ENCODE measurements at places on chromosomes 13 and 19.

- DNase-seq = no peak
Observed at GRCh38 chr13:110575322-110576069, 14.0 kb upstream of the RAB20 start.

GRCh38 chr13:32866921-32867320 is 149.3 kb upstream of the KL start:
- DNase-seq = no peak

- no peak for DNase-seq
Observed at GRCh38 chr13:96003304-96003703, 49.9 kb downstream of the UGGT2 start.

DNA sequence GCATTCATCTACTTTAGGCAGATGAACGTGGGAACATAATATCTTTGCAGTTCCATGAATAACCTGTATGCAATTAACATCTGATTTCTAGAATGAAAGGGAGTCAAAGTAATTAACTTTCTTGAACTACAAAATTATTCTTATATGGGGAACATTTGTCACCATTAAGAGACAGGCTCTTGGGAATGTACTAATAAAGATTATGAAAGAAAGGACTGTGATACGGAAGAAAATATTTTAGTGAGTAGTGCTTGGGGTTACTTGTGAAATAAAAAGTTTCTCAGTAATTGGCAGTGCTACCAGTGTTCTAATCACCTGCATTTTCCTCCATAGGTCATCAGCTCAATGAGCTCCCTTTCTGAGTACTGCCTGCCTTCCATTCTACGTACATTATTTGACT is 85.4 kb downstream of the FRY start:
- no peak for DNase-seq

GRCh38 chr19:3411636-3412035 is 45.3 kb downstream of the NFIC start:
- DNase-seq = no peak

DNA sequence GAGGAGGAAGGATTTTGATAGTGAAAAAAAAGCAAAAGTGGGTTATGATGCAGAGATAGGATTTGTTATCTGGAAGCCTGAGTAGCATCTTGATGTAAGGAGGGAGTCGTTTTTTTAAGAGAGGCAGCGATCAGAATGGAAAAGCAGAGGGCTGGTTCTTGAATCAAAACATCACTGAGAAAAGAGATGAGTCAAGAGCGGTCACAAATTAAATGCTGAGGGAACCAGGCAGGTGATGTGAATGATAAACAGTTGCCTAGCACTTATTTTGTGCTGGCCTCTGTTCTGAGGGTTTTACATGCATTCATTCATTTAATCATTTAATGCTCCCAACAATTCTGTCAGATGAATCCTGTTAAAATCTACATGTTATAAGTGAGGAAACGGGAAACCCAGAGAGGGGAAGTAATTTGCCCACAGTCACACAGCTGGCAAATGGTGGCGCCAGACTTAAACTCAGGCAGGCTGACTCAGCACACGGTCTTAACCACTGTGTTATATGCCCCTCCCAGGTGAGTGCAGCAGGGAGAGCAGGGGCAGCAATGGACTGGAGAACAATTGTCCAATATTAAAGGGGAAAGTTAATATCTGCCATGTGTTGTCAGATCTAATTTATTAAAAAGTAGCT is 21.4 kb downstream of the SIGLECL1 start:
- DNase-seq = no peak

DNA sequence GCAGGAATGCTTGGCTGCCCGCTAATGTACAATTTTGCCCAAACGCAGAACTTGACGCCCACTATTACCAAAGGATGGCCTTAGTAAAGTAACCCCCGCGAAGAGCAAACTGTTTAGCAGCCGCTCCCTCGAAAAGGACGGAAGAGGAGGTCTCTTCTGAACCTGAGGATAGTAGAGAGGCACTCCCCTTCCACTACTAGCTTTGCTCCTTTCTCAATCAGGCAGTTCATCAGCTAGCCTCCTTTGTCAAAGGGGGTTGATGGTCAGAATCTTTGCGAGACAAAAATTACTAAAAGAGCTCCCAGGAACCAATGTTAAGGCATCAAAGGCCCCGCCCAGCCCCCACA is 534 bp downstream of the CAB39L start:
- peak; percentile 11 for DNase-seq

DNA sequence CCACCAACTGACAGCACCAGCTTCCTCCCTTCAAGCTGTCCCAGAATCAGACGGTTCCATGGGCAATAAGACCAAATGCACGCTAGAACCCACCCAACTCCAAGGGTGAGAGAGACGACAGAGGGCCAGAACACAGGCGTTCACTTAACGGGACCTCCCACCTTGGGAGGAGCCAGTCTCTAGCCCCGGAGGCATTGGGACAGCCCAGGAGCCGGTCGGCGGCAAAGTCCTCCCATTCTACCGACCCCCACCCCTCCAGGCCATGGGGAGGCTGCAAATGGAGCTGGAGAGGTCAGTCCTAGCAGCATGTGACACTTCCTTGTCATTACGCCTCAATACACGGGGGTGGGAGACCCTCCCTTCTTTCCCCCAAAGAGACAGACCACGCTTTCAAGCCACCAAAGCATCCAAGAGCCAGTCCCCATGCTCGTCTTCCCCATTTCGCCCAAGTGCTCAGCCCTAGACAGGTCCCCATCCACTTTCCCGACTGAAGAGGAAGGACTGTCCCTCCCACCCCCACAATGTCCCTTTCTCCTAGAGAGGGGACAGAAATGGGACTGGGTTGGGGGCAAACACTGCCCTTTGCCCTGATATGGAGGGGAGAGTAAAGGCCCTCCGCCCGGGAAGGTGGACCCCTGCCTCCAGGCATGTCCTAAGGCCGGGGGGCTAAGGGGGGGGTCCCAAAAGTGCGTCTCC is 964 bp downstream of the KHSRP start:
- DNase-seq = peak; percentile 84

- DNase-seq = peak; percentile 84
Observed at GRCh38 chr19:40614622-40615411, 13.6 kb downstream of the LTBP4 start.

- DNase-seq = no peak
Observed at GRCh38 chr19:45446944-45447343, 20.9 kb upstream of the FOSB start.

DNA sequence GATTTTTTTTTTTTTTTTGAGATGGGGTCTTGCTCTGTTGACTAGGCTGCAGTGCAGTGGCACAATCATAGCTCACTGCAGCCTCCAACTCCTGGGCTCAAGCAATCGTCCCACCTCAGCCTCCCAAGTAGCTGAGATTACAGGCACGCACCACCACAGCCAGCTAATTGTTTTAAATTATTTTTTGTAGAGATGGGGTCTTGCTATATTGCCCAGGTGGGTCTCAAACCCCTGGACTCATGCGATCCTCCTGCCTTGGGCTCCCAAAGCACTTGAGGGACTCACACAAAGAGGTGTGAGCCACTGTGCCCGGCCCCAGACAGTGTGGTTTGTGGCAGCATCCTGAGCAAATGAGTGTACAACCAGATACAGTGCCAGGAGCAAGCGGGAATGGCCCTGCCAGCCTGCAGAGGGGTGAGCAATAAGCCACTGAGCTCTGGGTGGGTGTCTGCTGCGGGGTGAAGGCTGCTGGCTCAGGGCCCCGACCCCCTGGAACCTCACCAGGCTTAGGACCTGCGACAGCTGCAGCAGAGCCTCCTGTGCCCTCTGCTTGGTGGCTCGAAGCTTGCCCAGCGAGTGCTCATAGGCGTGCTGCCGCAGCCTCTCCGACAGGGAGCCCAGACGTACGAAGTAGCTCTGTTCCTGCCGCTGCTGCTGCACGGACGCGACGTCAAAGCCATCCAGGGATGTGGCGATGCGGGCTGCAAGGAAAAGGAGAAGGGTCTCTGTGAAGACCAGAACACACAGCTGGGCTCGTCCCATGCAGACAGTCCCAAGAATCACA is 15.9 kb upstream of the TICAM1 start:
- no peak for DNase-seq

- no peak for DNase-seq
Observed at GRCh38 chr13:48158915-48159314, 64.0 kb upstream of the MED4 start.

- no peak for DNase-seq
Observed at GRCh38 chr13:112721198-112722104, 31.6 kb downstream of the ATP11A start.

DNA sequence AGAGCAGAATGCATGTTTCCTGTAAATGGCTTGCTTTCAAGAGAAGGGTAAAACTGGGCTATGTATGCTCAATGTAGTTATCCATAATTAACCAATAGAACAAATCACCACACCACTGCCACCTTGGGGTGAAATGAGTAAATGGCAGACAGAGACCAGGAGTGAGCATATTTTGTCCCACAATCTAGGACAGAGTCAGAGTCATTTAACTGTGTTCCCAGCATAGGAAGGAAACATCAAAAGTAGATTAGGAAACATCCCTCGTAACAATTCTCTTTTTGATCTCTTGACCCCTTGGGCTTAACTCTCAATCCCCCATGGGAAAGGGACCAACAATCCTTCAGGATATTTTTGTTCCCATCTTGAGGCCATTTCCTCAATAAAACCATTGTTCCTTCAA is 224.8 kb downstream of the NHLRC3 start:
- DNase-seq = peak; percentile 72

- peak; percentile 59 for DNase-seq
Observed at GRCh38 chr13:106566641-106567473, 1.1 kb downstream of the ARGLU1 start.

DNA sequence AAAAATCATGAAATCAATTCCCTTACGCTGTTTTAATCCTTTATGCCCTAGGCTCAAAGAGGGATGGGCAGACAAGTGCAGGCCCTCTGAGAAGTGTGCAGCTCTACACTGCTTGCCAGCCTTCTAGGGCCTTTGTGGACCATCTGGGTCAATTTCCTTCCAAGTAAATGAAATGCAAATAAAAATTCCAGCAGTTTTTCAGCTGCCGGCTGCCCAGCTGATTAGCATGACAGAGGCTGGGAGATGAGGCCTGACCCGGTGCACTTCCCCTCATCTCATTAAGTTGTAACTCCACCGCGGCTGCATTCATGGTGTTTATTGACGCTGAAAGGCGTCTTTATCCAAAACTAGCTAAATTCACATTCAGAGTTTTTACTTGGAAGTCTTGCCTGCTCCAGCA is 47.5 kb upstream of the GSX1 start:
- peak; percentile 87 for DNase-seq

GRCh38 chr19:35265900-35266519 is 2.8 kb upstream of the USF2 start:
- no peak for DNase-seq

GRCh38 chr13:48009284-48009683 is 8.2 kb upstream of the SUCLA2 start:
- DNase-seq = no peak

GRCh38 chr13:110366733-110367132 is 59.6 kb downstream of the COL4A2 start:
- DNase-seq = no peak

DNA sequence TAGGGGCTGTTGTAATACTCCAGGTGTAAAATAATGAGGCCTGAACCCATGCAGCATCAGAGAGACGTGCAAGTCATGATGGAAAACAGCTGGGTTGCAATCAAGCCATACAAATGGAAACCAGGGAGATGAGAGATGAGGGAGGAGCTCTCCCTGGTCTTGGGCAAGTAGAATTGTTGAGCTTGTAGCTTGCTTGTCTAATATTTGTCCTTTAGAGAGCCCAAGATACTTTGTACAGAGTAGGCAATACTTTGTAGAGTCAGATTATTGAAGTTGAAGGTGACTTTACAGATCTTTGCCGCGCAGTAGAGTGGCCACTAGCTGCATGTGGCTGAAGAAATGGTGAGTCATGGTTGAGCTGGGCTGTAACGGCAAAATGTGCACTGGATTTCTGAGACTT is 8.3 kb downstream of the ATP8A2 start:
- DNase-seq = no peak

DNA sequence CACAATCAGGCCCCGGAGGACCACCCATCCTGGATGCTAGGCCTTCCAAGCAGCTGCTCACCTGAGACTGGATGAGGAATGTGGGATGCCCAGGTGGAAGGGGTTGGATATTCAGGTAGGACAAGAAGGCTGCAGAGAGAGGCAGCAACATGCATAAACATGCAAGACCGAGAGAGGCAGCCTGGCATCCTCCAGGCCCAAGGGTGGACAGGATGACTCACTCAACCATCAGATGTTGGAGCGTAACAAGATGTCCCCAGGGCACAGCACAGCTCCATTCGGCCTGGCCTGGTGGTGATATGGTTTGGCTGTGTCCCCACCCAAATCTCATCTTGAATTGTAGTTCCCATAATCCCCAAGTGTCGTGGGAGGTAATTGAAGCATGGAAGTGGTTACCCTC is 10.0 kb upstream of the CABP5 start:
- DNase-seq = no peak

- DNase-seq = peak; percentile 33
Observed at GRCh38 chr13:45773236-45773635, 71.1 kb downstream of the CBY2 start.

- DNase-seq = peak; percentile 45
Observed at GRCh38 chr19:17889609-17890214, 18.0 kb downstream of the SLC5A5 start.

GRCh38 chr13:40986101-40986856 is 32.8 kb downstream of the ELF1 start:
- DNase-seq = no peak

- no peak for DNase-seq
Observed at GRCh38 chr13:67392014-67392413, 161.9 kb upstream of the PCDH9 start.

DNA sequence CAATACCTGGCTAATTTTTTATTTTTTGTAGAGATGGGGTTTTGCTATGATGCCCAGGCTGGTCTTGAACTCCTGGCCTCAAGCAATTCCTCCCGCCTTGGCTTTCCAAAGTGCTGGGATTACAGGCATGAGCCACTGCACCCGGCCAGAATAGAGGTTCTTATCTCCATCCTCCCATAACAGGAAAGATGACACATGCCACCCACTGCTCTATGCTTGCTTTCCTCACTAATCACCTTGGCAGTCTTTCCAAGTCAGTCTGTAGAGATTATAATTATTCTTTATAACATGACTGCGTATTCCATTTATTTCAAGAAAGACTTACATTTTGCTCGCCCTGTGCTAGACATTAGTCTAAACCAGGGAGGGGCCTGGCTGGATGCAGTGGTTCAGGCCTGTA is 6.7 kb downstream of the VAV1 start:
- DNase-seq = no peak

DNA sequence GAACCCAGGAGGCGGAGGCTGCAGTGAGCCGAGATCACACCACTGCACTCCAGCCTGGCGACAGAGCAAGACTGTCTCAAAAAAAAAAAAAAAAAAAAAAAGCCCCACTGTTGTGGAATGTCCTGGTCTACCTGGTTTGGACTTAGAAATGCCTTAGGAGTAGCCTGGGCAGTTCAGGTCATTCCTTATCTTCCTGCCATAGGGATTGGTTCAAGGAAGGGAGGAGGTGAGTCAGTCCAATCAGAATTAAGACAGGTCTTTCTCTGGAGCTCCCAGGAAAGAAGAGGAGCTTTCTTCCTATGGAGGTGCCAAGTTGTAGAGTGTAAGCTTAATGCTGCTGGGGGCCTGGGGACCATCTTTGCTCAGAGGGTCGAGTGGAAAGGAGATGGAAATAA is 44.8 kb downstream of the SIPA1L3 start:
- no peak for DNase-seq

- no peak for DNase-seq
Observed at GRCh38 chr19:50570997-50571396, 2.8 kb upstream of the LRRC4B start.

GRCh38 chr19:1366296-1366695 is 17.4 kb upstream of the NDUFS7 start:
- no peak for DNase-seq

Data from HAP-1 (cell line).